Activated CD8-positive, alpha-beta memory T cell treated with anti-CD3 and anti-CD28 coated beads, Interleukin-2, amount 10 ng/mL, durations not matched to agents 7 days and 5 days (primary cell): ENCODE measurements at places on chromosomes 7 and 10.

GRCh38 chr10:89888321-89889070 lies 187.1 kb downstream of the KIF20B start:
- DNase-seq = no peak

DNA sequence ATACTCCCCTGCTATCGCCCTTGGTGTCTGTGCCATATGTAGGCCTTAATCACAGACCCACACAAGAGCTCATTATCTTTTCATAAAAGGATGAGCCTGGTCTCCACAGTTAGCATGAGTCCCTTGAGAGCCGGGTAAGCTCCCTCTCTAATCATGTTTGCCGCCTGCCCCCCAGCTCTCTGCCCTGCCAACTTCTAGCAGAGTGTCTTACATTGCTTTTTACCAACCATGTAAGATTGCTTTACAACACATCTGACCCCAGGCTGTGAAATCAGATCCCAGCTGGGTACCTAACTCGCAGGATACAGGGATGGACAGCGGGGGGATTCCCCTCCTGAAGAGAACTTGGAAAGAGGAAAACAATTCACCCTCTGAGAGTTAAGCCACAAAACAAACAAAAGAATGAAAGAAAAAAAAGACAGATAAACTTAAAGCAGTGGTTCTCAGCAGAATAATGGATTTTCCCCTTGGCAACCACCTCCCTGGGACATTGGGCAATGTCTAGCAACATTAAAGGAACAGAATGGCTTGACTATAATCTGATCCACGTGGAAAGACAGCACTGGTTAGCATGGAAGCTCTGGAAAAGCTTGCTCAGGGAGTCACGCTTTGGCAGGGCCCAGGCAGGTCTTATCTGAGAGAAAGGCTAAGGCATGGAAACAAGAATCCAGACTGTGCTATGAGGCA lies 39.4 kb upstream of the ATOH7 start:
- DNase-seq = no peak

- no peak for DNase-seq
Measured at GRCh38 chr10:100654782-100655325, 90.5 kb upstream of the PAX2 start.

DNA sequence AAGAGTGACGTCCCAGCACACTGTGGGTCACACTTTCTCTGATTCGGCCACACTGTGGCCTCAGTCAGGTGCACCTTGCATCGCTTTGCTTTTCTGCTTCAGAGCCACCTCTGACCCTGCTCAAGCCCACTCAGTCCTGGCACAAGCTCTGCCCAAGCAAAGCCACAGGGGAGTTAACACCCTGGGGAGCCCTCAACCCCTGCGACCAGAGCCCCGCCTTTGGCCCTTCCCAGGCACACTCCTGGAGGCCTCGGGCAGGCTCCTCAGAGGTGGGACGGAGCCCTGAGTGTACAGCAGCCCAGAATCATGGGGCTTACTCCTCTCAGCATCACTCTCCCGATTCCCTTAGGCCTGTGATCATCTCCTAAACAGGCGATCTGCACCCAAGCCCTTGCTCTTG lies 71.0 kb downstream of the HIPK2 start:
- DNase-seq = no peak

GRCh38 chr7:43300121-43300520 lies 187.7 kb downstream of the HECW1 start:
- DNase-seq = no peak

- DNase-seq = no peak
Measured at GRCh38 chr7:108007261-108007660, 4.3 kb upstream of the LAMB1 start.

GRCh38 chr7:120609136-120609753 lies 248.7 kb downstream of the TSPAN12 start:
- DNase-seq = no peak

DNA sequence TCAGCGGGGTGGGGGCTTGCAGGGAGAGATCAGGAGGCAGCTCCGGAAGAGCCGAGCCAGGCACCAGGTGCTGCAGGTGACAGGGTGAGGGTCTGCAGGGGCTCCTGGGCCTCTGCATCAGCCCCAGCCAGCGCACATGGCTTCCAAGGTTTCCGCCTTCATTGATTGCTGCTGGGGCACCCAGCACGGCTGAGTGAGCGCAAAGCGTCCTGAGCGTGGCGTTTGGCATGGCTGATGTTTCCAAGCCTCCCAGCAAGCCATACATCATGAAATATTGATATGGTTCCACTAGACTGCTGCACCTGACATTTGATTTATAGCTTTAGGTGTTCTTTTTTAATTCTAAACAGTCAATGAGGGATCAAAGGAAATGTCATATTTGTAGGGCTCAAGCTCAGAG lies 259.0 kb downstream of the WDR37 start:
- DNase-seq = no peak

DNA sequence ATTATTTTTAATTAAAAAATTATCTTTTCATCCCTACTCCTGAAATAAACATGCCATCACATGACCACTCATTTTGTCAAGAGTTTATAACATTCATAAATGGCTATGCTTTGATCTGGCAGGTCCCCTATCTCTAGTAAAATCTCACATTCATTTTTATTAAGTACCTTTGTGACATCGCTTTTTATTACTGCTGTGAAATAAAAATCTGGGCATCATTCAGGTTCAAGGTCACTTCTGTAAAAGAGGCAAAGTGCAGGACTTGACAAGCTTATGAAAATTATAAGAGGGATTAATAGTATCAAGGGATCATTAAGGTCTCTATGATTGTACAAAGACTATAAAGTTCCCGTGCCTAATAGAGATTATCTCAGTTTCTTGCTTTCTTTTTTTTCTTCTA lies 416.8 kb upstream of the SEMA3A start:
- DNase-seq = no peak

DNA sequence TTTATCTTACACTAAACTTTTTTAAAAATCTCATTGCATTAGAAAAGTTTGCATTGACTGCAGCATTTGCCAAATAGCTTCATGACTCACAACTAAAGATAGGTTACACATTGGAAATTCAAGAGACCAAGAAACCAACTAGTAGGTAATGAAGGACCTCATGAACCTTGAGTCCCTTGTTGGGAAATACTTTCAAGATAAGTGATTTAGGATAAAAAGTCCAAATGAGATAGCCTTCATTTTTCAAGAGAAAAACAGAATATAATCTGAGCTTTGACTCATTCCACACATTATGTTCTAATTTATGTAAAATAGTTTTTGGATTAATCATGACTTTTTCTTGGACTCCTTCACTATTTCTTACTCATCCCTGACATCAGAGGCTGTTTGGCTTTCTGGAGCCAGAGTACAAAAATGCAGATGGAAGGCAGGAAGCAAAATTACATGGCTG lies 13.1 kb upstream of the LIPF start:
- DNase-seq = no peak

- DNase-seq = no peak
Measured at GRCh38 chr10:91344117-91344856, 65.9 kb upstream of the HECTD2 start.

DNA sequence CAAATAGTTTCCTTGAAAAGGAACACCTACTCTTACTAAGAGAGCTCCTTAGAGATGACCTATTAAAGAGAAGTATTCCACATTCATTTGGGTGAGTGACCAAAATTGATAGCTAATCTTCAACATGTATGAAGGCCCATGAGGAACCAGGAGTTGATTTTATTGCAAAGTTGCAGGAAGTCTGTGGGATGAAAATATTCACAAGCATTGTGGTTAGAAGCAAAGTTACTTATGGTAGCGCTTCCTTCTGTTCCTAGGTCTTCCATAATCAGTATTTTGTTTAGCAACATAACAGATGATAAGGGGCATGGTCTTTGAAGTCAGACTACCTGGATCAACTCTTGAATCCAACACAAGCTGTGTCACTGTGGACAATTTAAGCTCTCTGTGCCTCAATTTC lies 164.5 kb downstream of the DGKB start:
- no peak for DNase-seq

- DNase-seq = no peak
Measured at GRCh38 chr7:114941692-114942091, 19.8 kb downstream of the MDFIC start.

GRCh38 chr10:62946278-62946677 lies 130.1 kb upstream of the EGR2 start:
- no peak for DNase-seq
